ENCODE measurements at places on chromosomes 4 and X.

GRCh38 chr4:10413177-10413576 is 44.0 kb downstream of the ZNF518B start:
- DNase-seq: no peak

DNA sequence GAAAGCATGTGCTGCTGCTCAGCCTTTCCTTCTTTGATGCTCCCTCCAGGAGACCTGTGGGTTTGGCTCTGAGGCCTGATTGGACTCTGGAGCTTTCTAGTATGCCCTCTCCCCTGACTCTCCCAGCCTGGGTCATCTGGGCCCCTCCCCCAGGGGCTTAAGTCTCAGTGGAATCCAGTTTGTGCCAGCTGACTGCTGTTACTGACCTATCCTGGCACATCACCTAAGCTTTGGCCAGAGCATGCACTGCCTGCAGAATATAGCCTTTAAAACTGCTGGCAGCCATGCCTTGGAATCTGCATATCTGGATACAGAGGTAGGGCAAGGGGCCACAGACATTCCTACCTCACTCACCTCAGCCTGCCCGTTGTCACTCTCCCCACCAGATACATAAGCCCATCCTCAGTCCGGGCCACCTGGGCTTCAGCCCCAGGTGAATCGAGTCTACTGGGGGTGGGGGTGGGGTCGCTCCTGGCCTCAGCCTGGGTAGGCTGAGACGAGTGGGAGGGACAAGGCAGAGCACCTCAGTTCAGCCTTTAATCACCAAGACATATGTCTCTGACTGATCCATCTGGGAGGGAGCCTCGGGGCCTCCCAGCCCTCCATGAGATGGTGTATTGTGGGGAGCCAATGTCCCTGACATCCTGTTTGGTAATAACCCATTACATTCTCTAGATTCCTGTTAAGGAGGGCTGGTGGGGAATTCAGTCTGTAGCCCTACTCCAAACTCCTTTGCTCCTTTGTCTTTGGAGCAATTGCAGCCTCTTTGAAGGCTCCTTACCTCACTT is 61.2 kb downstream of the STARD8 start:
- no peak for DNase-seq

DNA sequence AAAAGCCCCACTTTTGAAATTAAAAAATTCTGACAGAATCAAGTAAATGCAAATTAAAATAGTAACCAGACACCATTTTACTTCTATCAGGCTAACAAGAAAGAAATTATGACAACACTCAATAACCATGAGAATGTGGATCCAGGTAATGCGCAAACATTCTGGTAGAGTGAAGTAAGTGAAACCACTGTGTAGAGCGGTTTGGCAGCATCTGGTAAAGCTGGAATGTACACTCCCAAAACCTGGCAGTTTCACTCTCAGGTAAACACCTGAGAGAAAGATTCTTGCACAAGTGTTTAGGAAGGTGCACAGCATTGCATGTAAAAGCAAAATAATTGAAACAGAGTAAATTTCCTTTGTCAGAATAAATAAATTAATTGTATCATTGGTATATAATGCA is 81.8 kb downstream of the TRIML1 start:
- DNase-seq: no peak

GRCh38 chrX:41781500-41781899 is 57.5 kb downstream of the GPR82 start:
- no peak for DNase-seq

GRCh38 chrX:119482481-119483480 is 14.5 kb downstream of the SLC25A5 start:
- peak; percentile 30 for DNase-seq

DNA sequence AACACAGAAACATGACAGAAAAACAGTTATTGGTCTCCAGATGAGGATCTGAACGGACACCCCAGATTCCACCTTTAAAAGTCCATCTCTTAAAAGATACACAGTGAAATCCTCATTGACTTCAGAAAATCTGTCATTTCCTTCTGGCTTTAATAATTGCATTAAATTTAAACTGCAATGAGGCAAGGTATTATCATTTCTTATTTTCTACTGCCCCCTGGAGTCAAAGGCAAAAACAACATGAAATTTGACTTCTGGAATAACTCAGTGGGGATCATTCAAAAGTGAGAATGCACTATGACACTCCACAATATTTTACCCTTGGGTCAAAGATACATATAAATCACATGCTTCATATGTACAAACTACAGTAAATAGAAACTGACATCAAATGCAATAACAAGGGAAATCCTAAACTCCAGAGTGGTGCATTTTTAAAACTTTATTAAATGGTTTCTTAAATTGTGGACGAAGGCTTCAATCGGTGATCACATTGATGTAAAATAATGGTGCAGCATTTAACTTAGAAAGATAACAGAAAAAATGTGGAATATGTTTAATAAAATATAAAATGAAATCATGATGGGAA is 56.4 kb upstream of the SPANXN1 start:
- DNase-seq: no peak

DNA sequence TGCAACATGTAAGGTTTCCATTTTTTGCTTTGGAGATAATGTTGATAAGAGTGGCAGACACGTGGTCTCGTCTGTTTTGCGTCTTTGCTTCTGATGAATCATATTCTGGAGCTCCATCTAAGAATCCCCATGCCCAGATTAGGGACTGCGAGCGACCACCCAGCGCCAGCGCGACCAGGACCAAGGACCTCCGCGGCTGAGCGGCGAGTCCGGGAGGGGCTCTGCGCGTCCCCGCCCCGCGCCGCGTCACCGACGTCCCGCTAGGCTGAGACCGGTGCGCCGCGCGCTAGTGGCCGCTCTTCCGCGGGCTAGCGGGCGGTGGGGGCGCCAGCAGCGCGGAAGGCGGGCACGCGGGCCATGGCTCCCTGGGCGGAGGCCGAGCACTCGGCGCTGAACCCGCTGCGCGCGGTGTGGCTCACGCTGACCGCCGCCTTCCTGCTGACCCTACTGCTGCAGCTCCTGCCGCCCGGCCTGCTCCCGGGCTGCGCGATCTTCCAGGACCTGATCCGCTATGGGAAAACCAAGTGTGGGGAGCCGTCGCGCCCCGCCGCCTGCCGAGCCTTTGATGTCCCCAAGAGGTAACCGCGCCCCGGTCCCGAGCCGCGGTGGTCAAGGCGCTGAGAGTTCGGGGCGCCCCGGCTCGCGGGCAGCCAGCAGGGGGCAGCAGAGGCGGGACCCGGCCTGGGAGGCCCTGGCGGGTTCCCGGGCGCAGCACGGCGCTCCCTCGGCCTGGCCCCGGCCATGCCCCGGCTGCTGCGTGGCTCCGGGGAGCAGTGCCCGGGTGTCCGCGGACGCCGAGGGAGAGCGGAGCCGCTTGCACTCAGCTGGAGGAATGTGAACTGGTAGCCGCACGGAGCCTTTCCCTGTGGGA is at the start of gene SRD5A3:
TSS of gene SRD5A3 (plus strand) at position 263 of the 871 bp plus-strand sequence. CDS start at position 358, 95 bp downstream.
- DNase-seq: peak; percentile 51

- DNase-seq: no peak
These were observed 84.5 kb upstream of the MAML3 start for GRCh38 chr4:140238351-140239056.

- DNase-seq: no peak
These were observed 154.9 kb downstream of the FRMPD4 start for GRCh38 chrX:12292996-12293765.

DNA sequence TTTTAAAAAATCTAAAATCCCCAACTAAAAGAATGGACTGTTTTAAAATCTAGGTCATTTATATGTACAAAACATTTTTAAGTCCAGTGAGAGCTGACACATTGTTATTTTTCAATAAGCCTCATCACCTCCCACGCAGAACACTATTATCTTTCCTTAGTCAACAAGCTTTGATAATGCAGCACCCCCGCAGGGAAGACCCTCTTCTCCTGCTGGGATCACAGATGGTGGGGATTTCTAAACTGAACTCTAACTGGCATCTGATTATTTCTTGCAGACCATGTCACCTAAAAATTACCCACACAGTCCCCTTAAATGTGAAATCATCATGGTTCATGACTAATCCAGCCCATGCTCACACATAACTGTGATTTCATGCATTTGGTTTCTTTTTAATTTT is 11.6 kb downstream of the SYTL4 start:
- DNase-seq: no peak

DNA sequence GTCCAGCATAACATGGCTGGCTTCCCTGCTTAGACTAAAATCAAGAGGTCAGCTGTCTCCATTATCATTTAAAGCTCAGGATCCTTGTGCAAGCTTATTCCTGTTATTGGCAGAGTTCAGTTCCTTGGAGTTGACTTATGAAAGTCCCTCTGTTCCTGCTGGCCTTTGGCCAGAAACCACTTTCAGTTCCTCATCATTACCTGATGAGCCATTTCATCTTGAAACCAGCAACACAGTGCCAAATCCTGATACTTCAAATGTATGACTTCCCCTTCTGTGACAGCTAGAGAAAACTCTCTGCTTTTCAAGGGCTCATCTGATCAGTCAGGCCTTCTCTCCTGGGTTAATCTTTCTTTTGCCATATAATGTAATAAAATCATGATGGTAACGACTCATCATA is 110.6 kb upstream of the FSTL5 start:
- DNase-seq: no peak

GRCh38 chrX:68835104-68835442 is 6.3 kb downstream of the EFNB1 start:
- no peak for DNase-seq

GRCh38 chrX:54807524-54808108 is at the start of gene MAGED2:
Gene MAGED2 (plus strand): TSS chrX:54807745. CDS start chrX:54809332, 1,587 bp downstream.
- peak; percentile 5 for DNase-seq

DNA sequence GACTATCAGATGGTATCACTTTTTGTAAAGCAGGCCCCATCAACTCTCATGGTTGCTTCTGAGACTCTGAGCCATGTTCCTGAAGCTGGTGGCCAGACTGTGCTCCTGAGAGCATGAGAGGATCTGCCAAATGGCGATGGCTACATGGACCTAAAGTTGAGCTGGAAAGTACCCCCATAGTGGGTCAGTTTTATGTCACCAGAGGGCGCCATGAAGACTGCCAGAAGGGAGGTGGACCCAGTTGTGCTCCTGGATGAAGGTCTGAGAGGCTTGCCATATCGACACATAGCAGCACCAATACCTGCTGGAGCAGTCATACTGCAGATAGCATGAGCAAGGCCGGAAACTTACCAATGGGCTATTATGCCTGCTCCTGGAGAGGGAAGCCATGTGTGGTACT is 105.7 kb downstream of the SLITRK2 start:
- no peak for DNase-seq

DNA sequence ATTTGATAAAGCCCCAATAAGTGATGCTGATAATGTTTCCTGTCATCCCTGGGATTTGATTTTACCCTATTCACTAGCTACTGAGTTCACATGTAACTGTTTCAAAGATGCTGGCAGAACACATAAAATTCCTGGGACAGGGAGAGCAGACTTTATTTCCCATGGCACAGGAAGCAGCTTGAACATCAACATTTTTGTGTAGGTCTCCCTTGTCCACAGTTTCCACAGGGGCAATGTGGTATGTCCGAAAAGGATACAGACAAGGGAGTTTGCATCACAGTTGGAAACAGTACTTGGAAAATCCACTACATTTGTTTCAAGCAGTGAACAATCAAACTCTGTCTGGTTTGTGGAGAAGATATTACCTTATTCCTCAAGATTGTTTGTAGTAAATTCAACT is 129.2 kb upstream of the KLHL4 start:
- no peak for DNase-seq

- no peak for DNase-seq
These were observed 19.2 kb downstream of the PNMA6E start for GRCh38 chrX:153381684-153382532.

GRCh38 chrX:16745659-16746058 is 26.2 kb downstream of the SYAP1 start:
- no peak for DNase-seq

- peak; percentile 13 for DNase-seq
These were observed 189.1 kb upstream of the RBPJ start for GRCh38 chr4:26131711-26132110.

GRCh38 chrX:1212532-1212931 is at the start of gene CRLF2:
Gene CRLF2 (minus strand): TSS chrX:1212649. CDS start chrX:1212634, 15 bp downstream.
- no peak for DNase-seq

DNA sequence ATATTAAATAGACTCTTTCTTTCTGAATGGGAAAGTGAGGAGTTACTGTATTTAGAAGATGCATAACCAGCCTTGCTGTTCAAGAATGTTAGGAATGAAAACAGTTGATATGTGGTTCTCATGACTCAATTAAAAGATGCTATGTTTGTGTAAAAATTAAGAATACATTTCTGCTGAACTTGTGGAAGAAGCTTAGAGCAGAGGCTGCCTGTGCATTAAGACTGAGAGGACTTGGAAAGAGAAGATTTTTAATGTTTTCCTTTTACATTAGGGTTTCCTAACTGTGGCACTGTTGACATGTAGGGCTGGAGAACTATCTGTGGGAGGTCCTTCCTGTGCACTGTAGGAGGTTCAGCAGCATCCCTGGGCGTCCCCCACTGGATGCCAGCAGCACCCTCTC is 137.7 kb downstream of the GPR143 start:
- no peak for DNase-seq

DNA sequence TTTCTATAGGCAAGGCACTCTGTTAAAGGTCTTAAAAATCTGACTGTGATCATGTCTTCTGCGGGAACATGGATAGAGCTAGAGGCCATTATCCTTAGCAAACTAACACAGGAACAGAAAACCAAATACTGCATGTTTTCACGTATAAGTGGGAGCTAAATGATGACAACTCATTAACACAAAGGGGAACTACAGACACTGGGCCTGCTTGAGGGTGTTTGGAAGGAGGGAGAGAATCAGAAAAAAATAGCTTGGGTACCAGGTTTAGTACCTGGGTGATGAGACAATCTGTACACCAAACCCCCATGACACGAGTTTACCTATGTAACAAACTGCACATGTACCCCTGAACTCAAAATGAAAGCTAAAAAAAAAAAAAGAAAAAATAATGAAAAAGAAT is 12.1 kb downstream of the SLC7A11 start:
- no peak for DNase-seq

GRCh38 chr4:132587626-132588025 is 561.5 kb upstream of the PCDH10 start:
- DNase-seq: no peak

DNA sequence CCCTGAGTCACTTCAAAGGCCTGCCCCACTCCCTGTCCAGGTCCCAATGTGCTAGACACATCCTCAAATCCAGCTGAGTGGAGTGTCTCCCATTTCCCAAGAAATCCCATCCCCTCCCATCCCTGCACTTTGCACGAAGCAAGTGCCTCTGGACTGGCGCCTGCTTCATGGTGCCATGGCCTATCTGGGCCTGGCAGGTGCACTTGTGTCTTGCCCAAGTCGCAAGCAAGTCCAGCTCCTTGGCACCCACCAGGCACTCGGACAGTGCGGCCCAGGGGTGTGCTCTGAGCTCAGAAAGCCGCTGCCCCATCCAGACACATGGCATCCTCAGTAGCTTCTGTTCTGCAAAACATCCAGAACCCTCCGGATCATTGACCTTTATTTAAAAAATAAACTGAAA is 97.4 kb downstream of the DCTD start:
- DNase-seq: no peak

GRCh38 chr4:144480068-144480467 is 165.9 kb upstream of the HHIP start:
- no peak for DNase-seq

DNA sequence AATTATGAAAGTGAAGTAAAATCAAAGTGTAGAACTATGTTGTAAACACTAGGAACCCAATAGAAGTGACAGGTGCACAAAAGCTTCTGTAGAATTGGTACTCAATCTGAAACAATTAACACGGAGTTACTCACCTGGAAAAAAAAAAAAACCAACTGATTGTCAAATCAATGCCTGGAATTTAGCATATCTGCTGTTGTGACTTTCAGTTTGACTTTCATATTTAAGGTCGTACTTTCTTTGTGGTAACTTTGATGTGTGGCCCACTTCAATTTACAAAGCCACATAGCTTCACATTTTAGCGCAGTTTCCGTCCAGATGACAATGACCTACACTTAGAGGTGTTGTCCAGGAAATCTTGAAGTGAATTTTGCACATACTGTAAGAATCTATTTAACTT is 1124.9 kb downstream of the STIM2 start:
- DNase-seq: no peak

- no peak for DNase-seq
These were observed 104.4 kb downstream of the PJA1 start for GRCh38 chrX:69060631-69061408.

Measured in activated CD8-positive, alpha-beta memory T cell treated with anti-CD3 and anti-CD28 coated beads for 4 hours (primary cell).